GM20000 (cell line): ENCODE measurements at places on chromosomes 11 and 22.

DNA sequence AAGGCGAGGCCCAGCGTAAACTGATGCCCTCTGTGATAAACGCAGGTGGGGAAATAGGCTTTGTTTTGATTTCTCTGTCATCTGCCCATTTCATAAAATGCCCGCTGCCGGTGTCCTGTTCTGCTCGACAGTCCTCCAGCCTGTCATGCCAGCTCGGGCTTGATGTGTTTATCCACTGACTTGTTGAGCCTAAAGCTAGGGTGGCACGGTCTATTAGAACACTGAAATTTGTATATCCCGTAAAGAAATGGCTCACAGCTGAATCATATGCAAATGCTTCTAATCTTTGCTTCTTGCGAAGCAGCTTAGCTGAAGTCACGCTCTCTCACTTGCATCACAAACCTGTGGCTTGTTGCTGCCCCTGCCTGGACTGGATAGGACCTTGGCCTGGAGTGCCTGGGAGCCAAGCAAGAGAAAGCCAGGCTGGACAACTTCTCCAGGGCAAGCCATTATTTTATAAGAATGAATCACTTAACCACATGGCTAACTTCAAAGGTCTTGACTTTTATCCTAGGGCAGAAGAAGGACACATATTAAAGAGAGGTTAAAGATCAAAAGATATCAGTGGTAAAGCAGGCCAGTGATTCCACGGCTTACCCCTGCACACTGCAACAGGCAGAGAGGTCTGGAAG lies 33.1 kb downstream of the EHF start:
- DNase-seq, result no peak

- DNase-seq, result no peak
Measured at GRCh38 chr11:117423046-117423575, 95.5 kb downstream of the CEP164 start.

DNA sequence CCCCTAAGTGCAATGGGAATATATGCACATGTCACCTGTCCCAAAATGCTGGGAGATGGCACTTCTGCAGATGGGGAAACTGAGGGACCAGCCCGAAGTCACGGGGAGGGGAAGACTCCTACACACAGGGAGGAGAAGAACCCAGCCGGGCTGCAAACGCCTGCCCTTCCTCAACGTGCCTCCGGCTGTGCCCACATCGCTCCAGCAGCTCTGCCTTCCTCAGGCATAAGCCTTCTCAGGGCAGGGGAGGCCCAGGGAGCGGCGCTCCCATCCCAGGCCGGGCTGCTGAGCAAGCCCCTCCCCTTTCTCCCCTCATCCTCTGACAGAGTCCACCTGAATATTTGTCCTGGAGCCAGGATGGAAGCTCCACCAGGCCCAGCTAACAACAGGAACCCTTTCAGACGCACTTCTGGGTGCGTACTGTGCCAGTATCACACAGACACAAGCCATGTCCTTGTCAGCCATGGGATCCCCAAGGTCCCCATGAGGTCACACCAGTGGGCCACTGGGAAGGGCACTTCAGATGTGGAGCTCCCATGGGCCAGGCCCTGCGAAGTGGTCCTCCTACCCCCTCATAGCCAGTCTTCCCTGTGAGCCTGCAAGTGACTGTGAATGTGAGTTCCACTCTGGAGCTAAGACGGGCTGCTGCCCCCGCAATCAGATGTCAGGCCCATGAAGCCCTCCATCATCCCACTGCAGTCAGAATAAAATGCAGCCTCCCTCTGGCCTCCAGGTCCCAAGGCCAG lies 2.5 kb upstream of the CD81 start:
- no peak for DNase-seq

DNA sequence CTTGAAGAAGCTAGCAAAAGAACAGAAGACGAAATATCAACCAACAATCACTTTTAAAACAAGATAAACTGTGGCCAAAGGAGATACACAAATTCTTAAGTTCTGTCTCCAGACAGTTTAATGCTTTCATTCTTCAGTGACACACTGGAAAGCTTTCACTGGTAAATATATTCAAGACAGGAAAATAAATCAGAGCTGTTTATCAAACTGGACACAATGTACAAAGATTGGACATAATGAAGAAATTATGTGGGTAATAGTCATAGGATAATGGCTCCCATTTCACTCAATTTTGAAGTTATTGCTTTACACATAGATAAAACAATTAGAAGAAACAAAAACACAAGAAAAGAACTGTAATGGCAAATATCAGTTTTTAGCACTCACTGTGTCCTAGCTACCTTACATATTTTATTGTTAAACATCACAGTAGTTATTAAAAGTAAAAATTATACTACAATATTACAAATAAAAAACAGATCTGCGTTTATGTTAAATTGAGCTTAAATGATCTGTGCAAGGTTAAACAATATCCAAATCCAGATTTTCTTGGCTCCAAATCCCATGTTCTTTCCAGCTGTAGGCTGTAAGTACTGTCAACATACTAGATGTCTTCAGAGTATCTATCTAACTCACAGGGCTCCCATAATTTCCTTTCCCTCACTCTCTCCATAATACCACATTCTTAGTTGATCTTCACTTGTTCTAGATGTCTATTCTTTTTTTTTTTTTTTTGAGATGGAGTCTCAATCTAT lies 38.6 kb upstream of the NOX4 start:
- DNase-seq, result no peak

- no peak for DNase-seq
Measured at GRCh38 chr11:2325123-2325522, 23.3 kb downstream of the TSPAN32 start.

- DNase-seq, result no peak
Measured at GRCh38 chr22:40335358-40335757, 10.9 kb upstream of the ADSL start.

DNA sequence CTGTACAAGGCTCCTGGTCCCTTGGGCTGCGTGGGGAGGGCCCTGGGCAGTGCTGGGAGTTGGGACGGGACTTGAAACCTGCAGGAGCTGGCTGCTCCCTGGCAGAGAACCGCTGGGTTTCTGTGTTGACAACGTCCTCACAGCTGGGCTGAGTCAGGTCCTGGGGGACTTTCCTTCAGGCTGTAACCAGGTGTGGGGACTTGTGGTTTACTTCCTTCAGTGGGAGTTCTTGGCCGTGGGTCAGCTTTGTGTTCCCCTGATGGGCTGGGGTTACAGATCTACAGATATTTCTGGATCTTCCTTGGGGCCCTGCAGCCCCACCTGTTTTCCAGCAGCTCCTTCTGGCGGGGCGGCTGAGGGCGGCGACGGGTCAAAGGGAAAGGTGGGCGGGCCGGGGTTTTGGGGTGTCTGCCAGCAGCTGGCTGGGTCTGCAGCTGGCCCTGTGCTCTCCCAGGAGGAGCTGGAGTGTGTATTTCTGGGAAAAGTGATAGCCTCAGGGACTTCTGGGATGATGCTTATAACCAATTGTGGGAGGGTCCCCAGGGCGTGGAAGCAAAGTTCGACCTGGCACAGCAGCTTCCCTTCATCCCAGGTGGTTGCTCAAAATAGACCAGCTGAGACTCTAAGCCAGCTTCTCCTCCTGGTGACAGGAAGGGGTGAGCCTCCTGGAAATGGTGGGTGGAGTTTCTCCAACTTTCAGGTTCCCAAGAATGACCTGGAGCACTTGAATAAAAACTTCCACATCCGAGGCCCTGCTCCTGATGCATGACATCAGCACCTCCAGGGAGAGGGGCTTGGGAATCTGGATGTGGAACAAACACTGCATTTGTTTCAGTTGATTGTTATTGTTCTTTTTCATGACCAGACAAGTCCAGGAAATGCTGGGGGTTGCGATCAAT lies 19.1 kb downstream of the ST14 start:
- no peak for DNase-seq

DNA sequence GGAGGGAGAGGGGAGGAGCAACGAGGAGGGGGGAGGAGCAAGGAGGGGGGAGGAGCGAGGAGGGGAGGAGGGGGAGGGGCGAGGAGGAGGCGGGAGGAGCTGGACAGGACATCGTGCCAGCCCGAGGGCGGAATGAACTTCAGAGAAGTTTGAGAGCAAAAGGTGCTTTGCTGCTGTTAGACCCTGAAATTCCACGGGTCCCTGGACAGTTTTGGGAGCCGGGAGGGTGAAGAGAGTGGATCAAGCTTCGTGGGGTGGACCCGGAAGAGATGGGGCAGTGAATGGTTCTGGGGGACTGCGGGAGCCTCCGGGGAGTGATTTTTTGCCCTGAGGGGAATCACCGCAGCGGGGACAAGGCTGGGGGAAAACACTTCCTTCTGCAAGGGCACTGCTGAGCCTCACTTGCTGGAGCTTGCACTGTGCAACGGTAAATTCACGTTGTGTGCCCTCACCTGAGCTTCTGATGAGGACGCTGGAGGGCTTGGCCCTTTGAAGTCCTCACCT lies 10.7 kb upstream of the NLRP6 start:
- DNase-seq, result peak; percentile 76

GRCh38 chr11:128908391-128909246 lies 17.5 kb downstream of the KCNJ5 start:
- no peak for DNase-seq

DNA sequence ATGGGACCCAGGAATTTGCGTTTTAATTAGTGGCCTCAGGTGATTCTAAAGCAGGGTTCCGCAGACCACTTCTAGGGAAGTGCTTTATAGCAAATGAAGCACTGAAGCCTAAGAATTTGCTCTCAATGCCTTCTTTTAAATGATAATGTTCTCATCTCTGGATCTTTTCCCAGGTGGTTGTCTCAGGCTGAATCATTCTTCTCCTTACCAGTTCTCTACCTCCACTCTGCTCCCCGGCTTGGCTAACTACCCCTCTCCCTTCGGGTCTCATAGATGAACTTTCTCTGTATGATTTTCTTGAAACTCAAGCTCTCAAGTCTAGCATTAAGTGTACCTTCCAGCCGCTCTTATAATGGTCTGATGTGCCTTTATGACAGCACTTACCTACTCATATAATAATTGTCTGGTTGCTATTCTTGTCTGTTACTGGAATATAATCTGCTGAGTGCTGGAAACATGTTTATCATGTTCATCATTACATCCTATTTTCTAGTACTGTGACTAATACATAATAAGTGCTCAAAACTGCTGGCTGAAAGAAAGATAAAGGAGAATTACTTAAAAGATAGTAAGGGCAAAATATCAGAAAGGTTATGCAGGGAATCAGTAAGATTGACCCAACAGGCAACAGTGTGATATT lies 195.9 kb upstream of the SESN3 start:
- DNase-seq, result no peak

- DNase-seq, result no peak
Measured at GRCh38 chr11:7579361-7579791, 65.6 kb downstream of the PPFIBP2 start.

- DNase-seq, result no peak
Measured at GRCh38 chr11:69144316-69145049, 11.3 kb upstream of the SMIM38 start.

DNA sequence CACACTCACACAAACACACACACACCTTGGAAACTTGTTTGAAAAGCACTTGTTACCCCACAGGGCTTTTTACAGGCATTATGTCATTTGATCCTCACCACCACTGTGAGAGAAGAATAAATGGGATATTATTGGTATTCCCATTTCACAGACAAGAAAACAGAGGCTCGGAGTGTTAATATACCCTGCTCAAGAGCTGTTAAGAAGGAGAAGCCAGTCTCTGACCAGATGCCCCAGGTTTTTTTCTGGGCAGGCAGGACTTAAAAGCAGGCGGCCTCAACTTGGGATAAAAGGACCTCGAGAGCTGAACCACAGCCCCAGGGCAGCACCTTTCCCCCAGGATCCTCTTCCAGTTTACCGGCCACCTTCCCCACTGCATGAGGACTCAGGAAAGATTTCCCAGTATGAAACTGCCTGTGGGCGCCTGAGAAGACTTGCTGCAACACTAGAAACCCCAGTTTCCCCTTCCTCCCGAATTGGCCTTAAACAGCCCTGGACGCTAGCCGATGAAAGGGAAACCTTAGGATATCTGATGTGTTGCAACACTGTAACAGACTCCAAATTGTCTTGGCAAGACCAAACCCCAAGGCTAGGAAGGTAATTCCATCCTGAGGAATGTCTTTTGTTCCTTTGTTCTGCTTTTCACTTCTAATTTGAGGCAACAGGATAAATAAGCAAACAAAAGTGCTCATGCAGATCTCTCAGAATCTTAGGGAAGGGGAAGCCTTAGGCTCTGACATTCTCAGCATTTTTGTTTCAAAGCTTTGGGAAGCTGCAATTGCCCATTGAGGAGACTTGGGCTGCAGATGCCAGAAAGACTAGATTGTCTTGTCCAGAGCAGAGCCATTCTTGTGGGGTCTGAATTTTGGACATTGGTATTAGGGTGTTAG lies 173.5 kb downstream of the TRIM29 start:
- DNase-seq, result no peak
